ENCODE measurements at places on chromosomes 13 and 19. TPM values are rescaled to one million over a fixed set of nuclear protein-coding genes. Genes with fewer than 3 reads are reported as not detected.

DNA sequence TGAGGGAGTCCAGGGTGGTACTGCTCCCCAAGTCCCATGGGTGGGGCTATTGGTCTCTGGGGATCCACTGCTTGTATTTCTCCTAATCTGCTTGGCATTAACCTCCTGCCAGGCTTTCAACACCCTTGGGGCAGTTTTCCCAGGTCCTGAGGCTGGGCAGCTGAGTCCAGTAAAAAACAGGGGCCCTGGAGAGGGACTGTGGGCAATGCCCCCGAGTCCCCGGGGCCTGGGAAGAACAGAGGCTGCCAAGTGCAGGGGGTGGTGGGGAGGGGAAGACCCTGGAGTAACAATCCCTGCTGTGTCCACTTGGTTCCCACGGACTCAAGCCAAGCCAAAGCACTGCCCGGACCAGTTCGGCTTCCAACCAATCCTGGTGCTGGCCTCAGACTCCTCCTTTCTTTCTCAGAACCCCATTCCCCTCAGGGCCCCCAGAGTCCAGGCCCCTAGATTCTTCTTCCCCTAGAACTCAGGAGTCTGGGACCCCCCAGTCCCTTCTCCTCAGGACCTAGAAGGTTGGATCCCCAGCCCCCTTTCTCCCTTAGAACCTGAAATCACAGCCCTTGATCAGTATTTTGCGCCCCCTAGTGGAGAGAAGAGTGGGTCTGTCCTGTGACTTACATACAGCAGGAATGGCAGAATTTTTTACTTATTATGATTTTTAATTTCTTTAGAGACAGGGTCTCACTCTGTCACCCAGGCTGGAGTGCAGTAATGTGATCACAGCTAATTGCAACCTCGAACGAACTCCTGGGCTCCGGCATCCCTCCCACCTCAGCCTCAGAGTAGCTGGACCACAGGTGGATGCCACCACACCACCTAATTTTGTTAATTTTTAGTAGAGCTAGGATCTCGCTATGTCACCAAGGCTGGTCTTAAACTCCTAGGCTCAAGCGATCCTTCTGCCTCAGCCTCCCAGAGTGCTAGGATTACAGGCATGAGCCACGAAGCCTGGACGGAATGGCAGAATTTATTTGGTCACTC is 3.7 kb upstream of the CLPTM1 start:
- peaks cover 4% of the 10 kb centered on the region for H3K4me1 ChIP-seq
- peak overlapping the region; percentile 4 for H3K4me3 ChIP-seq
- no peaks in the 10 kb centered on the region for H3K27me3 ChIP-seq
- no peaks in the 10 kb centered on the region for H3K36me3 ChIP-seq

DNA sequence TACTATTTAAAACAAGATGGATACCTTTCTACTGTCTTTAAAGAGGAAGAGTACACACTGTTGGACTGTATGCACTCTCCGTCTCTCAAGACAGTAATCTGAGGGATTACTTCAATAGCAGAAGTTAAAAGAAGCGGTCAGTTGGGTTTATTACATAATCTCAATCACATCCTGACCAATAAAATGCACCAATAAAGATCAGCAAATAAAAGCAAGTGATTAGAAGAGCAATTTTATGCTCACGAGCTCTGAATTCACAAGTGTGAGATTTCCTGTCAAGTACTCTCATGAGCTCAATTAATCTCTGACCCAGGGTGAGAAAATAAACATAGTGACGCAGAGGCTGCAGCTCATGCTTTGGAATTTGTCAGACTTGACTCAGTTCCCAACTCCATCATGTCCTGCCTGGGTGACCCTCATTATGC is 12.2 kb downstream of the ABCC4 start:
- no peaks in the 10 kb centered on the region for H3K36me3 ChIP-seq
- no peak overlapping the region for H3K27ac ChIP-seq
- no peak for DNase-seq

DNA sequence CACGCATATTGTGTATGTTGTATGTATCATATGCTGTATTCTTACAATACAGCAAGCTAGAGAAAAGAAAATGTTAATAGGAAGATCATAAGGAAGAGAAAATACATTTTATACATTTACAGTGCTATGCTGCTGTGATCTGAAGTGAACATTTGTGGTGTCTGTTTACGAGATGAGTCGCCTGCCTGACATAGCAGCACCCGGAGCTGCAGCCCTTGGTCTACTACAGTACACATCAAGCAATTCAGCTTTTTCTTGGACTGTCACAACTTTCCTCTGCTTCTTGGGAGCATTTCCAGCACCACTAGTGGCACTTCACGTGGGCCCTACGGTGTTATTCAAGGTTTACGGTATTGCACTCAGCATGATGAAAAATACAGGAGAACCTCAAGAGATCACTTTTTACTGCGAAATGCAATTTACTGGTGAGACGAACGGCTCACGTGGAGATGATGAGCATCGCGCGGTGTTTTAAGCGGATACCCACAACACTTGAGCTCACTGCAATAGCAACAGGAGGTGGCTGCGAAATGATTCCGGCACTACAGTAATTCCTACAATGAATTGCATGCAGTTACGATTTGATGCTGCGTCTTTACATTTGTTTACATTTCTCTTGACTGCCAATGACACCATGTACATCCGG is 308.4 kb downstream of the FGF9 start:
- no peak overlapping the region for H3K4me3 ChIP-seq
- no peaks in the 10 kb centered on the region for H3K36me3 ChIP-seq
- no peak for DNase-seq
- no peaks in the 10 kb centered on the region for H3K4me1 ChIP-seq
- H3K27ac ChIP-seq, result no peak overlapping the region
- H3K27me3 ChIP-seq, result peaks cover 8% of the 10 kb centered on the region

GRCh38 chr19:18074192-18074591 is 12.5 kb downstream of the IL12RB1 start:
- H3K4me3 ChIP-seq, result no peak overlapping the region
- H3K27me3 ChIP-seq, result no peaks in the 10 kb centered on the region
- no peaks in the 10 kb centered on the region for H3K4me1 ChIP-seq

DNA sequence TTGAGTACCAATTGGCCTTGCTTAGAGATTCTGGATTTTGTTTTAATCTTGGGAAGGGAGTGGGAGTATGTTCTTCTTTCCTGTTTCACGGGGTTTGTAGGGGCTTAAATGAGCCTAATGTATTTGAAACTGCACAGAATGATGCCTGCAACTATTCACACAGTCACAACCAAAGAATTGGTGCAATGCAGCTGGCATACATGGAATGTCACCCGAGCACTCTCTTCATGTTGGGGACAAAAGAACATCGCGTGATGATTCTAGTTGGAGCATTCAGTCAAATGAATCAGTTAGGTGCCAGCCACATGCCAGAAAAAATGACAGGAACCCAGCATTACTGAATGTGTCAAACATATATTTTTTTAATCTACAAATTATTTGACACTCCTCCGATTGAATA is 22.1 kb downstream of the STARD13 start:
- H3K4me3 ChIP-seq, result no peak overlapping the region
- no peak for DNase-seq
- H3K36me3 ChIP-seq, result no peaks in the 10 kb centered on the region
- H3K4me1 ChIP-seq, result peaks cover 55% of the 10 kb centered on the region

DNA sequence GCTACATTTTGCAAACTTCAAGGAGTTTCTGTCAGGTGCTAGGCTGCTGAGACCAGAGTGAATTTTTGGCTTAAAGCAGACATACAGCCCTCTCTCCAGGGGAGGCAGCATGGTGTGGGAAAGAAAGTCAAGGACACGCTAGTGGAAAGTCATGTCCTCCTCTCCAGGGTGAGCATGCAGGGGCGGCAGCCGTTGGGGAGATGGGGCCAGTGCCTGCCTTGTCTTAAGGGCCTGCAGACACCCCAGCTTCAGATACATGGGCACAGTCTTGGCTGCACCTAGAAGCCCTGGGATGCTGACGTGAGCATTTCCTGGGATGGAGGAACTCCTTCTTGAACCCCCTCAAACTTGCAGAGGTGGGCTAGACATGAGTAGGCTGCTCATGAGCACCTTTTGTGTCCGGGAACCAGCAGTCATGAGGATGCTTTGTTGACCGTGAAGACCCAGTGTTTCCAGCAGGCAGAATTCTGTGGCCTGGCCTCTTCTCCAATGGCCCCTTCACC is 43.3 kb upstream of the PEPD start:
- no peaks in the 10 kb centered on the region for H3K4me1 ChIP-seq
- H3K27me3 ChIP-seq, result peaks cover 16% of the 10 kb centered on the region
- no peaks in the 10 kb centered on the region for H3K36me3 ChIP-seq
- DNase-seq, result no peak
- no peak overlapping the region for H3K27ac ChIP-seq

The ENOX1 gene
- total RNA-seq, result 0.95 TPM

The CACNG6 gene
- 1.8 TPM for total RNA-seq

The ZNF302 gene
- 15.9 TPM for total RNA-seq

The INSL3 gene
- not detected for total RNA-seq

The SIRT2 gene
- total RNA-seq, result 55.2 TPM

Data from PC-3 (cell line).